ENCODE measurements at places on chromosomes 7 and 10.

DNA sequence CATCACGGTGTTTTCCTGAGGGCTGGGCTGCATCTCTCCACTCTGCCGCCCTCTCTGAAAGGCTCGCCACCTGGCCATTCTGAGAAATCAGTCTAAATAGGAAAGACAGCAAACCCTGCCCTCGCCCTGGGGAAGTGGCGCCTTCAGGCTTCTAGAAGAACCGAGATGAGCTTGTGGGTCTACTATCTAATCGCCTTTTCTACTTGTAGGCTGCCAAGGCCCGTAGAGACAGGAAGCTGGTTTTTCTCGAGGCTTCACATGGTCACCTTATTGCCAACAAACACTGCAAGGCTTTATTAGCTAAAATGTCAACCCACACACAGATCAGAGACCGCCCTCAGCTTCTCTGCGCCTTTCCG lies 21.4 kb downstream of the LAT2 start:
- no peak for DNase-seq

- no peak for DNase-seq
Observed at GRCh38 chr7:96026611-96027010, 254.3 kb downstream of the DYNC1I1 start.

DNA sequence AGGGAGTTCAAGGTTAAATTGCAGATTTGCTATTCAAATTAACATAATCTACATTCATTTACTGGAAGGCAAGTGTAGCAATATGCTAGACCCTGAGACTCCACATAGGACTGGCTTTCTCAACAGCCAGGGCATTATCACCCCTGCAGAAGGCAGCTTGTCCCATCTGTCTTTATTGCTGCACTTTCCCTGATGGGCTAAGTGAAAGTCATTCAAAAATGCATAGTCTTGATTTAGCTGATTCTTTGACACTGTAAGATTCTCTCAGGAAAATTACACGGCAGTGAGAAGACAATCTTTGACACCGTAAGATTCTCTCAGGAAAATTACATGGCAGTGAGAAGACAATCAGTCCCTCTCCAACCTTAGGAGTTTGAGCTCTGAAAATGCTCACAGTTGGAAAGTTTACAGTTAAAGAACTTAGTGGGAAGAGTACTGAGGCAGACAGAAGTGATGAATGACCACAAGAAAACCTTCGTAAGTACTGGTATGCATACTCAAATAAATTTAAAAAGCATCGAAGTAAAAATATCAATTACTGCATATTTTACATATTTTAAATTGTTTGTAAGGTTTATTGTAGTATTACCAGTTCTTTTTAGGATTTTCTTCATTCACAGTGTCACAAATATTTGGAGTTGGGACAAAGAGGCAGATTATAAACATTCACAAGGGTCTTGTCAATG lies 88.9 kb downstream of the RAPGEF5 start:
- DNase-seq = no peak

DNA sequence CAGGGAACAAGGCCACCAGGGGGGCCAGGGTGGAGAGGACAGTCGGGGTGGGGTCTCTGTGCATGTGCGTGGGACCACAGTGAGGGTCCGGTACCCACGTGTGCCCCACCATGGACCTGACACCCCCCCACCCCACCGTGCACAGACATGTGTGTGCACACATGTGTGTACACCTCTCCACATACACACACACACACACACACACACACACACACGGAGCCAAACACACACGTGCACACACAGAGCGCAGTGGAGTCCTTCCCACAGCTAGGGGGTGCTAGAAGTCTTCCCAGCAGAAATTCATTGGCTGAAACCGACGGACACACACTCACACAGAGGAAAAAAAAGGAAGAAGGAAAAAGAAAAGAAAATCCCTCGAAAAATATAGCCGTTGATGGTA lies 42.8 kb upstream of the GNA12 start:
- peak; percentile 51 for DNase-seq

- DNase-seq = no peak
Observed at GRCh38 chr7:78038465-78039080, 240.0 kb downstream of the PHTF2 start.

DNA sequence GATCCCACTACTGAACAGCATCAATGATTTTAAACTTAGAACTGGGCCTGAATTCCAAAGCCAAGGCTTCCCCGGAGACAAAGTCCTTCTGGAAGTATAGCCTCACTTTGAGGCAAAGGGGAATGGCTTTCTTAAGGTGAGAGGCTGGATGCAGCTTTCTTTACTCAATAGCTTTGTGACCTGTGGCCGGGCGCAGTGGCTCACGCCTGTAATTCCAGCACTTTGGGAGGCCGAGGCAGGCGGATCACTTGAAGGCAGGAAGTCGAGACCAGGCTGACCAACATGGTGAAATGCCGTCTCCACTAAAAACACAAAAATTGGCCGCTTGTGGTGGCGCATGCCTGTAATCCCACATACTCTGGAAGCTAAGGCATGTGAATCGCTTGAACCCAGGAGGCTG lies 3.2 kb upstream of the FGFR2 start:
- DNase-seq = no peak

- no peak for DNase-seq
Observed at GRCh38 chr10:103564776-103565520, 71.4 kb downstream of the NEURL1 start.

DNA sequence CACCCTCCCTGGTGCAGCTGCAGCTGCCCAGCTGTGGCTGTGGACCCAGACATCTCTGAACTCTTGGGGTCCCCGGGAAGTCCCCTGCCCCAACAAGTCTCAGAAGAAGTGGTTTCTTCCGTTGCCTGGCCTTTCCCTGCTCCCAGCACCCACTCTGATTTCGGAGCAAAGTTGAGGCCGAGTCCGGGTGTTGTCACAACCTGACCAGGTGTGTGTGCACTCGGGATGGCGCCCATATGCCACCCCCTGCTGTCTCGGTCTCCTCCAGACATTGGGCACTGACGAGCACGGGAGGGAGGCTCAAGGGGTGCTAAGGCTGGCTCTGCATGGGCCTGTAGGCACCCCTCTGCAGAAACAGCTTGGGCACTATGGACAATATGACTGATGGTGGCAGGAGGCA lies 1055.3 kb downstream of the REEP3 start:
- DNase-seq = no peak

- DNase-seq = no peak
Observed at GRCh38 chr7:69776611-69777010, 178.3 kb downstream of the AUTS2 start.

DNA sequence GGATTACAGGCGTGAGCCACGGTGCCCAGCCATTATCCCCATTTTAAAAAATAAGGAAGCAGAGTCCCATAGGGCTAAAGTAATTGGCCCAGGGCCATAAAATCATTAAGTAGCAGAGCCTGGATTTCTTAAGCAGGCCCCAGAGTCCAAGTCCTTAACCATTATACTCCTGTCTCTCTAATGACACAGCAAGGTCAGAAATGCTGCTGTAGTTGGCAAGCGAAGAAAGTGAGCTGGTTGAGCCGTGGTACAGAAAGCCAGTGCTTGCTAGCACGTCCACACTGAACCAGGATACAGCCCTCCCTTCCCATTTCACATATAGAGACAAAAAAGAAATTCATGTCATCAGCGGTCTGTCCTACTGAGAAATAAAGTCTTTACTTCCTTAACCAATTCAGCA lies 562.7 kb downstream of the GALNT17 start:
- no peak for DNase-seq

GRCh38 chr7:22357311-22358175 lies 589 bp upstream of the RAPGEF5 start:
- DNase-seq = peak; percentile 91
